ENCODE measurements at places on chromosomes 12 and 14.
A peak's percentile ranks its signal among the peaks of the same experiment; 100 is the strongest.

GRCh38 chr14:20219033-20219432 lies 4.5 kb upstream of the OR11H6 start:
- no peak for DNase-seq

GRCh38 chr12:8541562-8541961 lies 857 bp upstream of the CLEC4E start:
- DNase-seq, result no peak

DNA sequence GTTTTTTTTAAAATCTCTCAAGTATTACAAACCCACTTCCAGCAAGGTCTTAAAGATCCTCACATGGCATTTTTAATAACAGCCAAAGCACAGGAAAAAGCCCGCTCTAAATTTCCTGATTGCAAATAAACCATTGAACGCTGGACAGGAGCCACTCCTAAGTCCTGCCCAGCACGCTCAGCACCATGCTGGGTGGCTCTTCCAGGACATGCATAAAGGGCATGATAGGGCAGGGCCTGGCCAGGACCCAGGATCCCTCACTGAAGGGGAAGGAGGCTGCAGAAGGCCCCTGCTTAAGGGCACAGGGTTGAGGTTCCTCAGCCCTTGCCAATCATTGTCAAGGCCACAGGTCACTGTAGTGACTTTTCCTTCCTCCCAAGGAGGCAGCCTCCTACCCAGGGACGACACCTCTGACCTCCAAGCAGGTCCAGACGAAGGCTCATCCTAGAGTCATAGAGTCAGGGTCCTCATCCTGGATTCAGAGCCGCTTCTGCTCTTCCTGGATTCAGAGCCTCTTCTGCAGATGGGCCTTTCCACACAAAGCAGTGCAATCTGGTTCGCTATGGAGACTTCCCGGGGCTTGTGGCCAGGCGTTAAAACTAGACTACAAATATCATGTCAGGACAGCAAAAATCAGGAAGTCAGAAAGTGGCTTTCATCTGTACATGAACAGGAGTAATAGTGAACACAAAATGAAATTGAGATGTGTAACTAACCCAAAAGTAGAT lies 123.8 kb downstream of the GCH1 start:
- DNase-seq, result no peak

- DNase-seq, result no peak
Observed at GRCh38 chr12:102659200-102659911, 179.0 kb upstream of the IGF1 start.

DNA sequence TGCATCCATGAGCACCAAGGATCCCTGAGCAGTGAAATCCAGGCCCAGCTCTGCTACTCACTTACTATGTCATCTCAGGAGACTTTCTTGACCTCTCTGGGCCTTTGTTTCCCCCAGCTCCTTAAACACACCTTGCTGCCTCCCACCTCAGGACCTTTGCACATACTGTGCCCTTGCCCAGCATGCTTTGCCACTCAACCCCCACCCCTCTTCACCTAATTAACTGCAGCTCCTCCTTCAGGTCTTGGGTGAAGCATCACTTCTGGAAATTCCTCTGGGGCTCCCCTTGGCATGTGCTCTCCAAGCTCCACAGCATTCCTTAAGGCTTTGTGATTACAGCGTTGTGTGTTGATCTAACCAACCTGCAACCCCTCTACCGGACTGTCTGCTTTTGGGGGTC lies 15.9 kb downstream of the WSCD2 start:
- DNase-seq, result no peak

DNA sequence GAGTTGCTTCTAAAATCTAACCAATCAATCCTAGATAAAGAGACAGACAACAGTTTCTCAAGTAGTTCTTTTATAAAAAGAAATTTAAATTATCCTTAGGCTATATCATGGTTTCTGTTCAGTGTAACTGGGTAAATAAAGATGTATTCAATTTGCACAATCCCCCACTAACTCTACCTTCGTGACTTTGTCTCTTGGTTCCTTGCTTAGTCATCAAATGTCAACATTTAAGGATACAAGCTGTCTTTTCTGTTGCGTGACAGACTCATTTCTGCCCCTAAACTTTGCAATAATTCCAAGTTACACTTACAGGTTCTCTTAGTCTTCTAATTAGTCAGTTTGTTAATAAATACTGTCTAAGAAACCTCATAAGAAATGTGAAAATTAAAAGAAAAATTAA lies 50.6 kb downstream of the SCAF11 start:
- DNase-seq, result no peak

DNA sequence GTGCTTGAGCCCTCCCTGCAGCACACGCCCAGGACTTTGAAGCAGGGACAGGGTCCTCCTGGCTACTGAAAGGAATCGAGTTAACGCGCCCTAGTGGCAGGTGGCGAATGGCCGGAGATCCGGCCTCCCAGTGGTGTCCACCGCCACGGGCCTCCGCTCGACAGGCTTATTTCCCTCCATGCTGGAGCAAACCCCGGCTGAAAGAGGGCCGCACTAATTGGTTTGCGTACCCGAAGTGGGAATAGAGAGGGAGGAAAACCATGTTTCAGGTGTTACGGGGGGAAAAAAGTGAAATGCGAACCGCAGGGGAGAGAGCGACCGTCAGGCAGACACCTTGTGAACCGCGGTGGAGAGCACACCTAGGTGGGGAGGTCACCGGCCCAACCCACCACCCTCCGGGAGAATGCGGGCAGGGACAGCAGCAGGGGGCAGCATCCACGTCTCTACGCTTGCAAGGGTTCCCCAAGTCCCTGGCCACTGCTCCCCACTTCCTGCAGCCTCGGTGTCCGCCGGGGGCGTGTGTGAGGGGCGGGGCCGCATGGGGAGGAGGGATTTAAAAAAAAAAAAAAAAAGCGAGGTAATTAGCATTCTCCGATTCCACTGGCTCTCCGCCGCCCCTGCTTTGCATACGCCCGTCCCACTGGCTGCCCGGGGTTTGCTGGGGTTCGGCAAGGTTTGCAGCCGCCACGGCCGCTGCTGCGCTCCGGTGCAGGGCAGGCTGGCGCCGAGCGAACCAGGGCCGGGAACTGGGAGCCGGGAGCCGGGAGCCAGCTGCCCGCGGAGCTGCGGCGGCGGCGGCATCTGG lies 224.6 kb upstream of the CRY1 start:
- DNase-seq, result peak; percentile 77

- DNase-seq, result no peak
Observed at GRCh38 chr14:100530270-100531072, 56.7 kb downstream of the BEGAIN start.

GRCh38 chr12:103546959-103547358 lies 40.1 kb upstream of the STAB2 start:
- DNase-seq, result no peak

- peak; percentile 59 for DNase-seq
Observed at GRCh38 chr12:49623142-49623904, at the start of gene PRPF40B. PRPF40B (plus strand) TSS chr12:49623561; CDS start chr12:49623591, 30 bp downstream.

DNA sequence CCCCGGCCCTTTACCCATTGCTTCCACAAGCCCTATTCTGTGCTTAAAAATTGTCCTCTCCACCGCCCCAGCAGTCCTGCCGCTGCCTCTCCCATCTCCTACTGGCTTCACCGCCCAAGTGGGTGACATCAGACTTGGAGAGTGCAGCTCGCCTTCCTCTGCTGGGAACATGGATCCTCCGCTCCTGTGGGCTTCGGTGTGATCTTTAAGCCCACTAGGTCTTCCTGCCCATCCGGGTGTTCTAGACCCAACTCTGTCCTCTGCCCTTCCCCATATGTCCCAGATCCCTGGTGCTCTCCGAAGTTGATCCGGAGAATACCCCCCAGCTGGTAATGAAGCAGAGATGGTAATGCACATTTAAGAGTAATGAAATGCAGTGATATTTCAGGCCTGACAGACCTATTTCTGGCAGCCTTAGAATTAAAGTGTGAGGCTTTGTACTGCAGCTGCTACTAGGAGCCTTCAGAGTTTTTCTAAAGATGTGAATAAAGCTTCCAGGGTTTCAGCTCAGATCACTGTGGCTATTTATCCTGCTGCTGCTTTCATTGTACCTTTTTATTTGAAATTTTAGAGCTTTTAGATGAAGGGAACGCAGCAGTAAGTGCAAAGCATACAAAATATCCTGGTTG lies 22.9 kb upstream of the CTDSP2 start:
- DNase-seq, result no peak

DNA sequence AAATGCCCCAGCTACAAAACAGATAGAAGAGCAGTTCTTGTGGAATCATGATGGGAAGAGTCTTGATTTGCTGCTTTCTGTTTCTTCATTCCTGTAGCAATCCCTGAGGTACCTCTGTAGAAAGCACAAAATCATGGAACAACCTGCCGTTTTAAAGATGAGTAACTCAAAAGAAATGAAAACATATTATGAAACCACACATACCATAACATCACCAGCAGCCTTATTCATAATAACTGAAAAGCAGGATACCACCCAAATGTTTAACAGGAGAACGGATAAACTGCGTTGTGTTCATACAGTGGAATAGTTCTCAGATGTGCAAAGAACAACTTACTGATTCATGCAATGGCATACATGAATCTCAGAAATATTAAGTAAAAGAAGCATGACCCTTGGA lies 188.1 kb downstream of the RGS6 start:
- no peak for DNase-seq

- DNase-seq, result no peak
Observed at GRCh38 chr12:56626701-56627100, 3.4 kb downstream of the BAZ2A start.

- DNase-seq, result no peak
Observed at GRCh38 chr12:121062391-121063045, 23.5 kb upstream of the OASL start.

Measured in AML-193 (cell line).